ENCODE measurements at places on chromosomes 3 and 15.
A peak's percentile ranks its signal among the peaks of the same experiment; 100 is the strongest.

- peak; percentile 87 for DNase-seq
Measured at GRCh38 chr15:88454867-88455810, 12.0 kb downstream of the MRPL46 start.

GRCh38 chr3:135243616-135244015, 448.6 kb downstream of the EPHB1 start:
- DNase-seq, result no peak

DNA sequence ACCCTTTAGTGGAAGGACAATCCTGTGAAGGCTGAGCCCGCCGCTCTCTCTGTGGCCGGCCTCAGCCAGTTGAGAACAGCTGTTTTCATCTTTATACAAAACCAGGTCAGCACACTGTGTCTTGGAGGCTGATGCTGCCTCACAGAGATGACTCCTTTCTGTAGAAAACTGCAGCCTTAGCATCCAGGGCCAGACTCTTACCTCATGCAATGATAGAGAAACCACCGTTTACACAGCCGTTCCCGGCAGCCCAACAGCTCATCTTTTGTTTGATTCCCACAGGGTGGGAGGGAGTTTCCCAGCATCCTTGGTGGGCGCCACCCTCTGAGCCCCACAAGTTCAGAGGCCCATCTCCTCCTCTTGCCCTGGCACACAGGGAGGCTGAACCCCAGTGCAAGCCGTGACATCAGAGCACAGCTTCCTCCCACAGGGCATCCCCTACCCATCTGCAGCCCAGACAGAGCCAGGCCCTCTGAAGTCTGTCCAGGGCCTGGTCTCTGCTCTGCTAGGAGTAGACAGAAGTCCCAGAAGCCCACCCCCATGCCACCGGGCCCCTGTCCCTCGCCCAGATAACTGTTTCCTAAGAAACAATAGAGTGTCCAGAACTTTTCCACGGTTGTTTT, 105.0 kb downstream of the LRRK1 start:
- no peak for DNase-seq

GRCh38 chr3:10848261-10848660, 32.2 kb downstream of the SLC6A11 start:
- DNase-seq, result no peak

Measured in hematopoietic multipotent progenitor cell treated with erythropoietin and hydrocortisone succinate and interleukin-3 and kit ligand, for 4 days (in vitro differentiated cells).